Stimulated activated CD4-positive, alpha-beta T cell treated with anti-CD3 and anti-CD28 coated beads, Interleukin-15, amount 100 ng/mL, for 24 hours (primary cell): ENCODE measurements at places on chromosomes 11 and 22.
A peak's percentile ranks its signal among the peaks of the same experiment; 100 is the strongest.

GRCh38 chr11:64851831-64852351, 7.4 kb upstream of the CDC42BPG start:
- DNase-seq, result no peak

- no peak for DNase-seq
Observed at GRCh38 chr11:77791301-77791700, 29.2 kb downstream of the RSF1 start.

DNA sequence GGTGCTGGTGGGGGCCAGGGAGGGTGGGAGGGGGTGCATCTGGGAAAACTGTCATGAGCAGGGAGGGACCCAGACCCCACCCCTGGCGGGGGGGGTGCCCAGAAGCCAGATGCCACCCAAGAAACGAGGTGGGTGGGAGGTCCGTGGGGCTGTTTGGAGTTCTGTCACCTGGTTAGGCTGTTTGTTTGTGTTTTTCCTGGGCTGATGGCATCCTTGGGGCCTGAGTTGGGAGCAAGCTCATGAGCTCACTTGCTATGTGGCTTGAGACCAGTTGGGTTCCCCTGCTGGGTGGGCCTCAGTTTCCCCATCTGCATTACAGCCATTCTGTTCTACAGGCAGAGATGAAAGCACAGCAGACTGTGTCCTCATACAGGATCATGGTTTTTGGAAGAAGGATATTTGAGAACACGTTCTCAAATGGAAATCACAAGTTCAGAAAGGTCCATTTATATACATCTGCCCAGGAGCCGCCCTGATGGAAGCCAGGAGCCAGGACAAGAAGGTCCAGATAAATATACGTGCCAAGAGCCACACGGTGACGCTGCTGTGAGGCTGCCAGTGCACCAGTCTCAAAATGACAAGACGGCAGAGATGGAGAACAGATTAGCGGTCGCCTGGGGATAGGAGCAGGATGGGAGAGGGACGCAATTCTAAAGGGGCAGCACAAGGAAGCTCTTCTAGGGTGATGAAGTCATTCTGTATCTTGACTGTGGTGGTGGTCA, 312.9 kb downstream of the MN1 start:
- no peak for DNase-seq

- DNase-seq, result peak; percentile 63
Observed at GRCh38 chr22:35334004-35334403, 34.3 kb downstream of the TOM1 start.

DNA sequence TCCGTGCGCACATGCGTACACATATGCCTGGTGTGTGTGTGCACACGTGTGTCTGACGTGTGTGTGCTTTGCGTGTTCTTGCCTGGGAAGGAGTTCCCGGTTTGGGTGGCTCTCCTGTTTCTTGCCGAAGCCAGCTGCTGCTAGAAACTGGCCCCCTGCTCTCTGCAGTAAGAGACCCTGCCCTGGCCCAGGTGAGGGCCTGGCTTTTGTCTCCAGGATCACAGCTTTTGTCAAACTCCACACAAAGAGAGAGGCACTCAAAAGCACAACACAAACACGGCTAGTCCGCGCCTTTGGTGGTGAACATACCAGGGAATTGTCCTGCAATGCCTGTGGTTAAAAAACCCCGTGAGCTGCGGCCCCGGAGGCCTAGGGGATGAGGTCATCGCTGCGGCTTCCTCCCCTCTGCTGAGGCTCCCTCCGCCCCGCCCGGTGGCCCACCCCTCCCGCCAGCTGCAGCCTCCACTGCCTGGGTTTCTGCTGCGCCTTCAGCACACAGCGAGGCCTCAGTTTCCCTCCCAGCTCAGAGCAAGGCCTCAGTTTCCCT, 88.9 kb downstream of the KCNQ1 start:
- peak; percentile 41 for DNase-seq

DNA sequence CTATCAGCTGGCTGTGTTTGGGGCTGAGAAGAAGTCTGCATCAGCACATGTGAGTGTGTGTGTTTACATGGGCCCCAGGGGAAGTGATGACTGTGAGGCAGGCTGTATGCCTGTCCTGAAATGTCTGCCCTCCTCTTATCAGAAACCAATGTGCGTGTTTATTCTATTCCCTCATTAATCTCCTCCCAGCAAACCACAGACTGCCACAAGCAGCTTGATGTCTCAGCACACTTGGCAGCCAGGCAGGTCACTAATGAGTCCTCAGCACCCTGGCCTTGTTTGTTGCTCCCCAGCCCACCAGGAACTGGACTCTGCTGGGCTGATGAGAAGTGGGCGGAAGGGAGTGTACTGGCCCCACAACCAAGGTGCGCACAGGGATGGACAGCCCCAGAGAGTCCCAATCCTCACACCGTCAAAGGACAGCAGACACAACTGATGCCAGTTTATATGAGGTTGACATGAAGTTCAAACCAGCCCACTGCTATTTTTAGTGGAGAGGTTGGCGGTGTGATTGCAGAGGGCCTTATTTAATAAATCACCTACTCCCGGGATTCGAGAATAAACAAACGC, 225.8 kb downstream of the ETS1 start:
- no peak for DNase-seq

DNA sequence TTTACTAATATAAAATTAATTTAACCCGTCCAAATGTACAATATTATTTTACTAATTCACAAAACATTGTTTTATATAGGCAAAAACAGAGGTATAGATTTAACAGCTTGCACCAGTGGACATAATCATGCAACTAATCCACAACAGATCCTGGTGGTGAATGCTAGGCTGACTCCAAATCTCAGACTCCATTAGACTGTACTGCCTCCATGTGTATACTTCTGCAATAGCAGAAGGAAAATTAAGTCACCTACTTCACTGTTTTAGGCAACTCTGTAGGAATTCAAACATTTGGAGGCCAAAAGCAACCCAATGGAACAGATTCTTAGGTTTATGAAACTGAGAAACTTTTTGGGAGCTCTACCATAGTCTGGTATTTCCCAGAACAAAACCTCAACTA, 30.0 kb upstream of the RAB39A start:
- no peak for DNase-seq

DNA sequence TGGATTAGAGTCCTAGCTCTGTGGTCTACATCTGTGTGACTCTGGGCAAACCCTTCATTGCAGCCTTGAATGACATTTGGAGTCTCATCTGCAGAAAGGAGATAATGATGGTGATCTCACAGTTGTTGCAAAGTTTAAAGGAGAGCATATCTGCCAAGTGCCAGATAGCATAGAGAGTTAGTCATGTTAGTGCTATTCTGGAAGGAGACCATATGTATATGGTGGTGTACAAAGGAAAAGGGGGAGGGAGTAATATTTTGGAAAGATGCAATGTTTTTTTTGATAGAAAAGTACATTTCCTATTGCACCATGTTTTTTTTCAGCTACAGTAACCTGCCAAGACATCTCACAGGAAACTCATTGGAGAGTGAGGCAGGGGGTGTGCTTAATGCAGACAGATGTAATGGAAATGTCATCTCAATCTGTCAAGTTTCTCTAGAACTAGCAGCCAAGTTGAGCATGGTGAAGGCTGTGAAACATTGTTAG, 92.1 kb upstream of the NARS2 start:
- no peak for DNase-seq

DNA sequence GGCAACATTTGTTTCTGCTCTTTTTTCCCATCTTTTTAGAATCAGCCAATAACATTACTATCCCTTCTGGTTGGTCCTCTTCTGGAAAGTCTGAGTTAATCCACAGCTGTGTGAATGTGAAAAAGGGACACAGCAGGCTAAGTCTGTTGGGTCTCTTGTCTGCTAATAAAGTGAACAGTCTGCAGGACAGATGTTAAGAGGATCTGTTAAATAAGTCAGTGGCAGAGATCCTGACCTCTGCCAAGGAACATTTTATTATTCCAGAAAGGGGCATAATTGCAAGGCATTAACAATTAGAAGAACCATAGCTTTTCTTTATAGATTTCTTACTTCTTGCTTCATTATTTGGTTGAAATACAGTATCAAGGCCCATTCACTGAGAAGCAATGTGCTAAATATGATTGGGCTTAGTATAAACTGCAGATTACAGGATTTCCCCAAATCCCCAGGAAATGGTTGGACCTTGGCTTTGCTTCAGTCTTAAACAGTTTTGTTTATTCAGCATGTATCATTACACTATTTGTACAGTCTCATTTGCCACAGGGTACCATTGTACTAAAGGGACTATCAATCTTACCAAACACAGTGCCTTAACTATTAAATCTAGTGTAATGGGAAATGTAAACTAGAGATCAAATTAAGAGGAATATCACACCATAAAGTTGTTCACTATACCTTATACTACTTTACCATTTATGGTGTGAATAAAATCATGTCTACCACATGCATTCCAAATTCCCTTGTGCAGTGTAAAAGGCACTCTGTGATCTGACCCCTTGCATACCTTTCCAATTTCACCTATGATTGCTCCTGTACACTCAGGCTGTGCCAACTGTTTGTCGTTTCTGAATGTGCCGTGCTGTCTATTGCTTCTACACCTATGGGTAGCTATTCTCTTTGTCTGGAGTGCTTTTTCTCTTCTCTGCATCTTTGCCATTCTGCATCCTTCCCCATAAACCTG, 274.0 kb downstream of the SOX6 start:
- DNase-seq, result no peak

DNA sequence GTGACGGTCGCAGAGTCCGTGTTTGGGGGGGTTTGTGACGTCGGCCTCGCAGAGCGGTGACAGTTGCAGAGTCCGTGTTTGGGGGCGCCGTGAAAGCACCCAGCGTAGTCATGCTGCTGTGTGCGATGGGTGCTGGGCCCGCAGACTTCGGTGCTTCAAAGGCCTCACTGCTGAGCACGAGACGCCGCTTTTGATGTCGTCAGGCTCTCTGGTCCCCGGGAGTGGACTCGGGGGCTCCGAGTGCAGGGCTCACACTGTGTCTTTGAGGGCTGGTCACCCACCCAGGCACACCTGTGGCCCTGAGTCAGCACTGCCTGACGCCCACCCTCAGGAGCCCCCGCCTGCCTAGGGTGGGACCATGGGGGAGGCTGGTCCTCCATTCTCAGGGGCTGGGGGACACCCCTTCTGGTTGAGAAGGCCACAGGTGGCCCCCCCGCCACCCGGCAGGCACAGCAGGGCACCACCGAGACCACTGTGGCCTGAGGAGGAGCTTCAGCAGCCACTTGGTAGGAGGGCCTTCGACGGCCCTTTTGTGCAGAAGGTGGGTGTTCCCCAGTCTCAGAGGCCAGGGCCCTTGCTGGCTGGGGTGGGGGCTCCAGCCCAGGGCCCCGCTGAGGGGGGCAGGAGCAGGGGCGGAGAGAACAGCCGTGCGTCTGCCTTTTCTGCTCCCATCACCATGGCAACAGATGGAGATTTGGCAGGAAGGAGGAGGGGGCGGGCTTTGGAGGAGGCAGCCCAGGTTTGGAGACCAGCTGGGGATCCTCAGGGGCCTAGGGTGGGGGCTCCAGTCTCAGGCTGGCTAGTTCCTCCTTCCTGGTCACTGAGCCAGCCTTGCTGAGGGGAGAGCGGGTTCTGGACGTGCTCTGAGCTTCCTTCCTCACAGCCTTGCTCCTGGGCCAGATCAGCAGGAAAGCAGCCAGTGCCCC, 20.9 kb downstream of the BRSK2 start:
- DNase-seq, result no peak

- no peak for DNase-seq
Observed at GRCh38 chr22:31062566-31063230, 18.4 kb upstream of the SMTN start.

GRCh38 chr11:94201004-94201465, 72.4 kb downstream of the PANX1 start:
- no peak for DNase-seq

GRCh38 chr22:37703906-37704305, 7.1 kb downstream of the TRIOBP start:
- no peak for DNase-seq

- DNase-seq, result no peak
Observed at GRCh38 chr11:17508306-17508705, 31.7 kb upstream of the ABCC8 start.

DNA sequence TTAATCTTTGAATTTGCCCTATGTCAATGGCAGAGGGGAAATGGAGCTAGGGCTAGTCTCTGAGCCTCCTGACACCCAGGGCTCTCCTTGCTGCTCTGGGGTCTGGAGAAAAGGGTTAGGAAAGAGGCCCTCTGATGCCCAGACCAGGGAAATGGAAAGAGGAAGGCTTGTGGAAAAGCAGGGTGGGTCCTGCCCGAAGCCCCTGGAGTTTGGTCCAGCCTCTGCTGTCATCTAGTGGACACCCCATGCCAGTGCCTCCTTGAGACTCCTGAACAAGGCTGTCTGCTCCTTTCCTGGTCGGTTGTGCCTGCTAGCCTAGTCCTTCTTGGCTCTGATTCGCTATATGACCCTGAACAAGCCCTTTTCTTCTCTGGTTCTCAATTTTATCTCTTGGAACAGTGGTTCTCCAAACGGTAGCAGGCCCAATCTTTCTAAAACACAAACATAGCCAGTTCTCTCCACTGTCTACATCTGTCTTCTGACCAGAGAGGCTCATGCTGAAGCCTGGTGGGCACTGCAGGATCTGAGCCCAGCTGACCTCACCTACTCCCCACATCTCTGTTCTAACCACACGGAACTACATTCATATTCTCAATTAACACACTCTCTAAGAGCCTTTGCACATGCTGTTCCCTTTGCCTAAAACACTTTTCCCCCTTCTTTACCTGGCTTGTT, 8.8 kb upstream of the PLA2G3 start:
- DNase-seq, result peak; percentile 45

DNA sequence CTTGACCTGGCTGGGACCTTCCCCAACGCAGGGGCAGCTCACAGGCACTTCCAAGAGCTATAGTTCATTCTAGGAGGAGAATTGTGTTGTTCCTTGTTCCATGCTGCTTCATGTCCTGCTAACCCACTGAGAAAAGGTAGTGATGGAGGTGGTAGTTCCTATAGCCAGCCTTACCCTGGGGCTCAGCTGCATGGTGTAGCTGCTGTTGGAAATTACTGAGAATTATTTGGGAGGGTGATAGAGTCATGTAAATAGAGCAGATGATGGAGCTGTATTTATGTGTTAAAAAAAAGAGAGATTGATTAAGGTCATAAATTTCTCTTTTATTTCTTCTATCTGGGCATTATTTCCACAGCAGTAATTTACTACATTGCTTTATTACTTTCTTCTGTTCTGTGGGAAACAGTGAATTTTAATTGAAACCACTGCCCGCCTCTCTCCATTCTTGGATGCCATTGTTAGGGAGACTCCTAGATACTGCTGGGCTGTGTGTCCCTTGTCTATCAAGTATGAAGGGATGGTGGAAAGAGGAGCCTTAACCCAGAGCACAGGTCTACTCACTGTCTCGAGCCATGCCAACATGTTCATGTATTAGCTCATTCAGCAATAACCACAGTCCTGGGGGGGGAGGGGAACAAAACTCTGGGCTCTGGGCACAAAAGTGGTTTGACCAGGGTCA, 309.2 kb downstream of the FAT3 start:
- no peak for DNase-seq

GRCh38 chr11:117127171-117127901, 16.8 kb upstream of the PAFAH1B2 start:
- DNase-seq, result no peak

GRCh38 chr11:95104856-95105255, 15.2 kb downstream of the ENDOD1 start:
- DNase-seq, result no peak
